ENCODE measurements at places on chromosomes 16 and 17. TPM values are rescaled to one million over a fixed set of nuclear protein-coding genes. Genes with fewer than 3 reads are reported as not detected.

LPO gene
- total RNA-seq: not detected

- peak; percentile 87 for DNase-seq
These were observed at the start of gene PIEZO1 for GRCh38 chr16:88785106-88785924. Gene PIEZO1, minus strand, starts transcription at chr16:88785220. Its CDS starts 256 bp downstream, at chr16:88784964.

DNA sequence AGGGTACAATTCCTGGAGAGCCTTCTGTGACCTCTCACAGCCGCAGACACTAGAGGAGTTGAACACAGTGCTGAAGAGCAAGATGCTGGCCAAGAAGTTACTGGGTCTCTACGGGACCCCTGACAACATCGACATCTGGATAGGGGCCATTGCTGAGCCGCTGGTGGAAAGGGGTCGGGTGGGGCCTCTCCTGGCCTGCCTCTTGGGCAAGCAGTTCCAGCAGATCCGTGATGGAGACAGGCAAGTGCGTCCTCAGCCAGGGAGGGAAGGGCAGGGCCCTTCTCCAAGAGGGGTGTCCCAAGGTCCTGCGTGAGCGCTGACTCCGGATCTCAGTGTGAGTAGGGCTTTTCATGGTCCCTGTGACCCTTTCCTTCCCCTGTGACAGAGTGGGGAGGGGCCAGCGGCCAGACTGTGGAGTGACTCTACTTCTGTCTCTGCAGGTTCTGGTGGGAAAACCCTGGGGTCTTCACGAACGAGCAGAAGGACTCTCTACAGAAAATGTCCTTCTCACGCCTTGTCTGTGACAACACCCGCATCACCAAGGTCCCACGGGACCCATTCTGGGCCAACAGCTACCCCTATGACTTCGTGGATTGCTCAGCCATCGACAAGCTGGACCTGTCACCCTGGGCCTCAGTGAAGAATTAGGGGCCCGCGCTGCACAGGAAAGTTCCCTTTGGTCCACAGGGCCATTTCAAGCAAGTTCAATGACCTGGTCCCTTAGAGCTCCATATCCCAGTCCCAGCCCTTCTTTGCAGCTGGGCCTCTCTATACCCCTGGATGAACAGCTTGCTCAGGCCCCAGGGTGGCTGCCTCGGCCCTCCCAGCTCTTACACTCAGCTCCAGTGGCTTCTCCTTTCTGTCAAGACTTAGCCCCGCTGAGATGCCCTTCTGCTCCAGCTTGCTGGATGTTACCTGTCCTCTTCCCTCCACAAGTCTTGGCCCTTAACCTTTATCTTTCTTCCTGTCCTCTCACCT lies 13.1 kb downstream of the MPO start:
- no peak for DNase-seq

DNA sequence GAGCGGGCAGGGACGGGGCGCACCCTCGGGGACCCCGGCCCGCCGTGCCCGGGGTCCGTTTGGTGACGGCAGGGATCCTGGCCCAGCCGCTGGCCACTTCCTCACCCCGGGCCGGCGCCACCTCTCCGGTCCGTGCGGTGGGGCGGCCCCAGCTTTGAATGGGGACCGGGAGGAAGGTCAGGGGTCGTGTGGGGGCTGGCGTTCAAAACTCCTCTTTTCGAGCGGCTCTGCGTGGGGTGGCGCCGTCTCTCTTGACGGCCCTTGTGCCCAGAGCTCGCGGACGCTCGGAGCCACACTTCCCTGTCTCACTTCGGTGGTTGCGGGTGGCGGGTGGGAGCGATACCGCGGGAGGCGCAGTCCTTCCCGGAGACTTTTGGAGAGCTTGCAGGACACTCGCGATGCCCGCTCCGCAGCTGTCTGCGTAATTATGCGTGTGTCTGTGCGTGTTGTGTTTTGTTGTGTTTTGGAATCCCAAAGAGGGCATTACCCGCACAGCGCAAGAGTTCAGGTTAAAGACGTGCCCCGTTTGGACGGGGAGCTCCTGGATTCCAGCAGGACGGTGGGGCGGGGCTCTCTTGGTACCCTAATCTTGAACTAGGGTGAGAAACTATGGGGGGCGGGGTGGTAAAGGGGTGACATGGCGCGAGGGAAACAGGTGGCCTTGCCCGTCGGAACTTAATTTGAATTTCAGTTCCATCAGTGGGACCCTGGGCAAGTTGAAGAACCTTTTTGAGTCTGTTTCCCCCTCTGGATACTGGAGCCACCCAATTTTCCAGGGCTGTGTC lies 637 bp downstream of the PLCG2 start:
- peak; percentile 67 for DNase-seq

ABCC11 gene
- total RNA-seq: not detected

PYY gene
- not detected for total RNA-seq

DNA sequence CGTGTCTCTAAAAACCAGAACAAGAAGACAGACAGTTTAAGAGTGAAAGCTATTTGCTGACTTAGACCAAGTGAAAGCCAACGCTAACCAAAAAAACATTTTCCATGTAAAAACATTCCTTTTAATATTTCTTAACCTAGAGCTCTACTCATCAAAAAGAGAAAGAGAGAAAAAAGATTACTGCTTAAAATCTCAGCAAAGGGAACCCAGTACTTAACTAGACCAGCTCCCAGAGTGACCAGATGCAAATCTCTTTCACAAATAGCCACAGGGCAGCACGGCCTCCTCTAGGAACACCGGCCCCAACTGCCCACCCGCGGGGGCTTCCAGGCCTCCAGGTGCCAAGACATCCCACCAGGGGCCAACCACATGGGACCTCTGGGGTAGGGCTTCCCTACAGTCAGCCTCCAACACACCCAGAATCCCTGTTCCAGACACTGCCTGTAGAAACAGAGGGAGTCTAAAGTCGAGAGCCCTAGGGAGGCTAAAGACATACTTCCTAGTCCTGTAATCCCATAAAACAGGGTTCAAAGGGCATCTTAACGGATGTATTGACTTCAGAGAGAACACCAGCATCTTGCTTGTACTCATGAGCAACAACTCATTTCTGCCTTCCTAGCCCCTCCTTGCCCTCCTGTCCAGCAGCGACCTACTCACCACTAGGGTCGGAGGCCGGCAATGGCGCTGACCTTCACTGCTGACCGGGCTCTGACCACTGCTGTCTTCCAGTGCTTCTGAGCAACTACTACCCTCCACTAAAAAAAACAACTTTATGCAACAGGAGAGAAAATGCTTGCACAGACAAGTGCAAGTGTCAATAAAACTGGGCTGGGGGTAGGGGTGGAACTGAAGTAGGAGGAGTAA lies 21.3 kb downstream of the ZCCHC14 start:
- DNase-seq: no peak

Measured in sciatic nerve (tissue), 2 donors.